Fibroblast of pulmonary artery (primary cell): ENCODE measurements at places on chromosomes 11 and 22.

- no peak for DNase-seq
Observed at GRCh38 chr11:61290905-61291690, 4.0 kb downstream of the VWCE start.

DNA sequence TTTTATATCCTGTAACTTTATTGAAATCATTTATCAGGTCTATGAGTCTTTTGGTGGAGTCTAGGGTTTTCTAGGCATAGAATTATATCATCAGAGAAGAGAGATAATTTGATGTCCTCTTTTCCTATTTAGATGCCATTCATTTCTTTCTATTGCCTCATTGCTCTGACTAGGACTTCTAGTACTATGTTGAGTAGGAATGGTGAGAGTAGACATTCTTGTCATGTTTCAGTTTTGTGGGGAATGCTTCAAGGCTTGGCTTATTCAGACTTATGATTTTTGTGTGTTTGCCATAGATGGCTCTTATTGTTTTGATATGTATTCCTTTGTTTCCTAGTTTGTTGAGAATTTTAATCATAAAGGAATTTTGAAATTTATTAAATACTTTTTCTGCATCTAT, 1078.3 kb downstream of the FAM181B start:
- no peak for DNase-seq

GRCh38 chr11:9090488-9091043, 833 bp downstream of the SCUBE2 start:
- DNase-seq = peak; percentile 10

- DNase-seq = no peak
Observed at GRCh38 chr11:87259736-87260135, 222.0 kb downstream of the TMEM135 start.

GRCh38 chr11:96221244-96222070, 121.5 kb downstream of the MAML2 start:
- no peak for DNase-seq

DNA sequence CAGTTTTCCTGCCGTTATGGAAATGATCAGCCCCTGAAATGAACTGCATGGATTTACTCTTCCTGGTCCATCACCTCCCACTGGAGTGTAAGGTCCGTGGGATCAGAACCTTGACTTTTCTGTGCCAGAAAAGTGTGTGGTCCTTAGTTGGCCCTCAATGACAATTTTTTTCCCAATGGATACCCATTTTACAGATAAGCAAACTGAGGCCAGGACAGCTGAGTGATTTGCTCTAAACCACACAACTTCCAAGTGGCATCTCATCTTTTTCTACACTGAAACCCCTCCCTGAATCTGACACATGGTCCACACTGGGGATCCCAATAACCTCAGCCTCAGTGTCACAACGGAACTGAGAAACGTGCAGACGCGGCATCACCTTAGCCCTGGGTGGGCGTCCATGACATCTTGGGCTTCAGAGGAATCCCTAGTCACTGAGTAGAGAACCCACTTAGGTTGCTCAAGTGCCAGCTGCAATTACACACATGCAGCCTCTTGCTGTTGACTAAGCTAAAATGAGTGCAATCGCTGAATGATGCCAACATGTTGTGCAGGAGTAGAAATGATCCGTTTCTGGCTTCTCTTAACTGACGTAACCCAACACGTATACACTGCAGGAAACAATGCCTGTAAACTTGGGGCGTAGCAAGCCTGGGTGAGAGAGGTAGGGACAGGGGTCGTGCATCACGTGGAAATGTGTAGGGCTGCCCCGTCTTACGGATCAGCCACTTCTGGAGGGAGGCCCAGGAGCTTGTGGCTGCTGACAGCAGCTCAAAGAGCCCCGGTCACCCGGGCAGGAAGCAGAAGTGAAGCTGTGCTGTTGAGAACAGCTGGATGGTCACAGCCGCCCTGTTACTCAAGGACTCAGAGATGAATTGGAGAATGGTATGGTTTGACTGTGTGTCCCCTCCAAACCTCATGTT, 136.3 kb downstream of the SHANK2 start:
- DNase-seq = peak; percentile 3

GRCh38 chr22:48417225-48418070, 1410.2 kb downstream of the BRD1 start:
- DNase-seq = no peak

- peak; percentile 13 for DNase-seq
Observed at GRCh38 chr11:91296629-91297028, 928.0 kb upstream of the FAT3 start.

DNA sequence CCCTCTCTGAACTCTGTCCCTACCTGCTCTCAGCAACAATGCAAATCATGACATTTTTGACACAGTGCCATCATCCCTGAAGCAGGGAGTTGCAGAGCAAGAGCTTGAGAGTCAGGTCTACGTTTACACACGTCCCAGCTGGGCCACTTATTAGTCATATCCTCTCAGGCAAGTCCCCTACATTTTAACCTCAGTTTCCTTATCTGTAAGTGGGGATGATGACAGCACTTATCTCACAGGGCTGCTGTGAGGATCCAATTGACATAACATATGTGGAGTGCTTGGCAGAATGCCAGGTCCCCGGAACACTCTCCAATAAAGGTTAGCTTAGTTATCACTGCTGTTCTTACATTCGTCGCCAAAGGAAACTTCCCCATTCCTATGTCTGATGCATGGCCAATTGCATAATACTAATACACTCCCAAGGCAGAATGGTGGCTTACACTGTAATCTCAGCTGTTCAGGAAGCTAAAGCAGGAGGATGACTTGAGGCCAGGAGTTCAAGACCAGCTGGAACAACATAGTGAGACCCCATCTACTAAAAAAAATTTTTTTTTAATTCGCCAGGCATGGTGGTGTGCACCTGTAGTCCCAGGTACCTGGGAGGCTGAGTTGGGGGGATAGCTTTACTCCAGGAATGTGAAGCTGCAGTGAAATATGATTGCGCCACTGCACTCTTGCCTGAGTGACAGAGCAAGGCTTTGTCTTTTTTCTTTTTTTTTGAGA, 16.6 kb downstream of the ASCC2 start:
- DNase-seq = peak; percentile 100

DNA sequence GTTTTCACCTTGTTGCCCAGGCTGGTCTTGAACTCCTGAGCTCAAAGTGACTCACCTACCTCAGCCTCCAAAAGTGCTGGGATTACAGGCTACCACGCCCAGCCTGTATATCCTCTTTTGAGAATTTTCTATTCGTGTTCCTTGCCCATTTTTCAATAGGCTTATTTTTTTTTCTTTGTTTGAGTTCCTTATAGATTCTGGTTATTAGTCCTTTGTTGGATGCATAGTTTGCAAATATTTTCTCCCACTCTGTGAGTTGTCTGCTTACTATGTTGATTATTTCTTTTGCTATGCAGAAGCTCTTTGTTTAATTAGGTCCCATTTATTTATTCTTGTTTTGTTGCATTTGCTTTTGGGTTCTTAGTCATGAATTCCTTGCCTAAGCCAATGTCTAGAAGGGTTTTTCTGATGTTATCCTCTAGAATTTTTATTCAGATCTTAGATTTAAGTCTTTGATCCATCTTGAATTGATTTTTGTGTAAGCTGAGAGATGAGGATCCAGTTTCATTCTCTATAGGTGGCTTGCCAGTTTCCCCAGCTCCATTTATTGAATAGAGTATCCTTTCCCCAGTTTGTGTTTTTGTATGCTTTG, 17.7 kb upstream of the ZBED5 start:
- DNase-seq = no peak

DNA sequence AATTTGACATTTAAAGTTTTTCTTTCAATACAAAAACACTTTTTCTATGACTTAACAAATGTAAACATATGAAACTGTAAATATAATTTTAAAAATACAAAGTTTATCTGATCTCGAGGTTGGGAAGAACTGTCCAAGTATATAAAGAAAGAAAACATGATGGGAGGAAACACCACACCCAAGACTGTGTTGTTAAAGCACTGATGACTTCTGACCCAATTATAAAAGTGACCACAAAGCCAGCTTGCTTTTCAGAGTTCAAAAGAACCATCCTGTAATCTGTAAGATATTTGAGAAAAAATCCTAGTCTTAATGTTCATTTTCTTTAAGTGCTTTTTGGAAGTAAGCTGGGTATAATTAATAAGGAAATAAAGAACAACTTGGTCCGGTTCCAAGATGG, 15.6 kb downstream of the CEP57 start:
- DNase-seq = no peak

DNA sequence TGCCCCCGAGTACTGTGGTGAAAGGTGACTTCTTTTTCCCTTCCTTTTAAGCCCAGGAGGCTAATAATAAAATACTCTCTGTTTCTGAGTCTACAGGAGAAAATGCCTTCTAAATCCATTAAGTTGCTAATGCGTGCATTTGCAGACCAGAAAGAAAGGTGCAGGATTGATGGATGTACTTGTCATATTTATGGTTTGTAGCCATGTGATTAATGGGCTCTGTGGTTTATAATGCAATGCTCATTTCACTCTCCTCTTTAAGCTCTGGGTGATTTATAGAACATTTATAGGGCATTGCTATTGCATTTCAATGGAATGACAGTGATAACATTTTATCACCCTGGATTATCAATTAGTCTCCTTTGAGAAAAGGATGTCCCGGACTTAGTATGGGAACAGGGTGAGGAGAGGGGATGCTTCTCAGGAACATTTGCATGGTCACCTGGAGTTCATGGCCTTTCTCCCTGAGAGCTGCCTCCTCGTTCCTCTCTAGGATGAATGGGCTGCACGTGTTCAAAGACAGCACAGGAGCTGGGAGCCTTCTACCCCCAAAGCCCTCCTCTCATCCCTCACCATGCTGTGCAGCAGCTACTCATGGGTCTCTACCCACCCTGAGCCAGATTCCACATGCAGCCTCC, 82.8 kb upstream of the HMGXB4 start:
- DNase-seq = no peak

GRCh38 chr22:46592390-46592872, 27.8 kb upstream of the GRAMD4 start:
- peak; percentile 41 for DNase-seq

GRCh38 chr11:120326228-120326627, 1.1 kb downstream of the TLCD5 start:
- peak; percentile 76 for DNase-seq

- no peak for DNase-seq
Observed at GRCh38 chr22:17243524-17243923, 24.3 kb upstream of the ADA2 start.

GRCh38 chr22:20628081-20628939, 120.9 kb downstream of the MED15 start:
- no peak for DNase-seq

DNA sequence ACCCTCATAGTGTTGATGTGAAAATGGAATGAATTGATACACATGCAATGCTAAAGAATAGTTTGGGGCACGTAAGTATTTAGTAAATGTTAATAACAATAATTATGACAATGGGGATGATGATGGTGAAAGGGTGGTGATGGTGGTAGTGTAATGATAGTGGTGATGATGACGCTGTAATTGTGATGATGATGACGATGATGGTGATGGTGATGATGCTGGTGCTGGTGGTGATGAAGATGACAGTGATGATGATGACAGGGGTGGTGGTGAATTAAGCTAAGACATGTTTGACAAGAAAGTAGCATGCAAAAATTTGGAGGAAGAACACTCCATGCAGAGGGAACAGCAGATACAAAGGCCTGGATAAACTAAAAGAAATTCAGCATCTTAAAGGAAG, 364.4 kb upstream of the API5 start:
- no peak for DNase-seq

DNA sequence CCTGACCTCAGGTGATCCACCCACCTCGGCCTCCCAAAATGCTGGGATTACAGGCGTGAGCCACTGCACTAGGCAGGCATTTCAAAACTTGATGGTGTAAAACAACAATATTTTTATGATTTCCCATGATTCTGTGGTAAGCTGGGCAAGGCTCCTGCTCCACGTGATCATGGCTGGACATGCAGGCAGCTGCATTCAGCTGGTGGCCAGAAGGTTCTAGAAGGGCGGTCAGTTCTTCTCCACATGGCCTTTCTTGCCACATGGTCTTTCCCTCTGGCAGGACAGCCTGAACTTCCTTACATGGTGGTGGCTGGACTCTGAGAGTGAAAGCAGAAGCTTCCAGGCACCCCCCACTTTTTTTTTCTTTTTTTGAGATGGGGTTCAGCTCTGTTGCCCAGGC, 9.9 kb upstream of the RASD2 start:
- no peak for DNase-seq

DNA sequence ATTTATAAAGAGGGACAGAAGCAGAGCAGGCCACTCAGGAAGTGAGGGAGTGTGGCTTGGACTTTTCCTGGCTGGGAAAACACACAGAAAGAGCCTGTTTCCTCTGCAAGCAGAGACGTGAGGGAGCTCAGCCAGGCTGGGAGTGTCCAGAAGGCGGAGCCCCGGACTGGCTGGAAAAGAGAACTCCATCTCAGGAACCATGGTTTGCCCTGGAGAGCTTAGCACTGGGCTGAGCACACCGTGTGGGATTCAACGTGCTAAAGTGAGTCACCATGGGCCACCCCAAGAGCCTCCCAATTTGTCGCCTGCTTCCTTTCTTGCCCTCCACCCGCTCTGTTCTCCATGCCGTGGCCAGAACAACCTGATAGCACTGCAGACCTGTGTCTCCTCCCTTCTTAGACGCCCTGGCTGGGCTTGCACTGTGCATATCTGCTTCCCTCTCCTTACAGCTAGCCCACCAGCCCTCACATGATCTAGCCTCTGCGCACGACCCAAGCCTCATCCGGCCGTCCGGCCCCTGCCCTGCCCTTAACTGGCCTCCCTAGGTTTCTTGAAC, 51.8 kb downstream of the GALNT18 start:
- DNase-seq = peak; percentile 1

DNA sequence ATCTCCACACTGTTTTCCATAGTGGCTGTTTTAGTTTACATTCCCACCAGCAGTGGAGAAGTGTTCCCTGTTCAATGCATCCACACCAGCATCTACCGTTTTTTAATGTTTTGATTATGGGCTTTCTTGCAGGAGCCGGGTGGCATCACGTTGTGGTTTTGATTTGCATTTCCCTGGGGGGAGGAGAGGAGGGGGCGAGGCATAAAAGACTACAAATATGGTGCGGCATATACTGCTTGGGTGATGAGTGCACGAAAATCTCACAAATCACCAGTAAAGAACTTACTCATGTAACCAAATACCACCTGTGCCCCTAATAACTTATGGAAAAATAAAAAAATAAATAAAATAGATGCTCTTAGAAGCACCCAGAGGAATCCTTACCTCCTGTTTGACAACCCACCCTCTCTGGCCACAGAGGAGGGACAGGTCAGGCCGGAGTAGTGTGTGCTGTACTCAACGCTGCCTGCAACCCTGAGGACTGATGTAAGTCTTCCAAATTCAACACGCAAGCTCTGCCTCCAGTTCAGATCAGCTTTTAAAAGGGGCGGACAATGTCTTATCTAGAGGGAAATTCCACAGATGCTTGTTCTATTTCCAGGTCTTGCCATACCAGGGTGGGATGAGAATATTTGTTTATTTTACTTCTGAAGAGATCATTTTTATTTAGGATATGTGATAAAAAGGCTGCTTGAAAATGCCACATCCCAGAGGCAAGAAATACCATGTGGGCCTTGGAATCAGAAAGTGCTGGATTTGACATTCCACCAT, 329.6 kb upstream of the B3GAT1 start:
- peak; percentile 60 for DNase-seq

- peak; percentile 45 for DNase-seq
Observed at GRCh38 chr11:113974741-113975470, at the start of gene HTR3A. TSS of gene HTR3A (plus strand) at chr11:113975108. CDS start at chr11:113975326, 218 bp downstream.

- DNase-seq = no peak
Observed at GRCh38 chr11:46671958-46672315, 28.5 kb downstream of the ARHGAP1 start.
